ENCODE measurements at places on chromosomes 6 and 20.

DNA sequence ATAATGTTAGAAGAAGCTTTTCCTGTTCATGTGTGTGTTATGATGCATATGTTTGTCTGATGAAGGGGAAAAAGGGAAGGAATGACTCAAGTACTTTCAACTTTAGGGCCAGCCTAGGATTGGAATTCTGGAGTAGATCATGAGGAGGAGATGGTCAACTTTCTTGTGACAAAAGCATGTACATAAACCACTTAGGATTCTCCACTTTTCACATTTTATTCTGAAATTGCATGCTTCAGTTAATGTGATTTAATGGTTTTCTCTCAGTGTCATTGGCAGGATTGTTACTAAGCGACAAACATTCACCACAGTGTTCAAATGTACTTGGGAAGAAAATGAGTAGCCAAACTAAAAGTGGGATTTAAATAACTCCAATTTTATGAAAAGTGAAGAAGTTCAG is 80.1 kb downstream of the UTRN start:
- DNase-seq = no peak

GRCh38 chr20:14414560-14414959 is 77.1 kb upstream of the FLRT3 start:
- DNase-seq = no peak

DNA sequence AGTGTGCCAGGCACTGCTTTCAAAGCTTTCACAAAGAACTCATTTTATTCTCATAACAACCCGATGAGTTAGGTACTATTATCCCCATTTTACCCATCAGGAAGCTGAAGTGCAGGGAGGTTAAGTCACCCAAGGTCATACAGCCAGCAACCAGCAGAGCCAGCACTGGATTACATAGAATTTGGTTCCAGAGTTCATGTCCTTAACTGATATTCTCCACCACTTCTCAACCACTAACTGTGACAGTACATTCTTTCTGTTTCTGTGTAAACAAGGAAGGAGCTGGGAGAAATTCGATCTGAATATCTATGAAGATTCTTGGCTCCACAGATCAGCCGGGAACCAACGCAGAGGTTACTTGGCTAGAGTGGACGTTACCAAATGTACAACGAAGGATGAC is 98.0 kb downstream of the KIF16B start:
- DNase-seq = no peak

DNA sequence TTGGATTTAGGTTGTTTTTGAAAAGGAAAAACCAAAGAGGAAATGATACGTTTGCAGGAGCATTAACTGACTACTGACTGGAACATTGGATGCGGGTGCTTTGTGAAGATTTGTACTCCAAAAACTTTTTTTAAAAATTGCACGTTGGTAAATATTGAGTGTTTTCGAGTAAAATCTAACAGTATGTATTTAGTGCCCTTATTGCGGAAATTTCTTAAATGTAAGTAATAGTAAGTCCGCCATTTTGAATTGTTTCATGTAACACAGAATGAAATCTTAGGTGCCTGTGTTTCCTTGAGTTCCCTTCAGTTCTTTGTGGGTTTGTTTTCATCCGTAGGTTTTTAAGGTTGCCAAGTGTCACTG is 15.2 kb upstream of the LIN28B start:
- DNase-seq = no peak

GRCh38 chr6:163867518-163868292 is 453.2 kb downstream of the QKI start:
- no peak for DNase-seq

- DNase-seq = no peak
Measured at GRCh38 chr6:35025232-35026188, 115.6 kb downstream of the TCP11 start.

DNA sequence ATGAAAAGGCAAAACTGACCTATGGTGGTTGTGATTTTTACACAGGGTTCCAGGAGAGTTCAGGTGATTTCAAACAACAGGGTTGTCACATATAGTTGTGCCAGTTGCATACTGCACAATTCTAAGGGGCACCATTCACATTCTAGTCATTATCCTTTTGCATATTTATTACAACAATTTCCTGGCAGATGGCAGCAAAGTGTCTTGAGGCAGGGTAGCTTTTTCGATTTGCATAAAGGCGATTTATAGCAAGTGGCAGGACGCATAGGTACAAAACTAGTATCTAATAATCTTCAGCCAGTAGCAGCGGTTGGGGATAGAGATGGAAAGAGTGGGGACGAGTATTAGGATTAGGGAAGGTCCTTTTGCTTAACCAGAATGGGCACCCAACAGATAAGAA is 46.5 kb upstream of the TRAF3IP2 start:
- DNase-seq = no peak

GRCh38 chr20:40225596-40225995 is 463.4 kb downstream of the MAFB start:
- no peak for DNase-seq

- no peak for DNase-seq
Measured at GRCh38 chr6:56691814-56692213, 49.1 kb upstream of the DST start.

Measured in stimulated activated CD4-positive, alpha-beta T cell treated with anti-CD3 and anti-CD28 coated beads, Interleukin-1b, Interleukin-23, amount 100 ng/mL, for 24 hours (primary cell).